ENCODE measurements at places on chromosomes 6 and 20.

DNA sequence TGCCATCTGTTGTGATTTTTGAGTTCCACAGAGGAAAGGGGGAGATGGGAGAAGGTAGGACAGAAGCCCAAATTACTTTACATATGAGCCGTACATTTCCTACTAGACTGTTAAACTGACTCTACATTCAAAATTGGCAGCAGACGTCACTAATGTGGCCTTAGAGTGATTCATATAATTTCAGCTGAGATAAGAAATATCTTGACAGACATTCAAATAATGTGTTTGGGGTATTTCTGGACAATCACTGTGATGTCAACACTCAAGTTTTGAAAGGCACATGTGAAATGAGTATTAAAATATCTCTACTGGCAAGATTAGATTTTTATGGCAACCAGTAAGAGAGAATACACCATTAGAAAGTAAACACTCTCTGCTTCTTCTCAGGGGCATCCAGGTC lies 104.0 kb downstream of the MTFR2 start:
- no peaks in the 10 kb centered on the region for H3K4me1 ChIP-seq
- H3K27me3 ChIP-seq = peaks cover 59% of the 10 kb centered on the region
- no peak overlapping the region for H3K27ac ChIP-seq
- no peaks in the 10 kb centered on the region for H3K36me3 ChIP-seq

- H3K4me3 ChIP-seq = no peak overlapping the region
- DNase-seq = no peak
Observed at GRCh38 chr6:50821441-50822077, 2.9 kb downstream of the TFAP2B start.

DNA sequence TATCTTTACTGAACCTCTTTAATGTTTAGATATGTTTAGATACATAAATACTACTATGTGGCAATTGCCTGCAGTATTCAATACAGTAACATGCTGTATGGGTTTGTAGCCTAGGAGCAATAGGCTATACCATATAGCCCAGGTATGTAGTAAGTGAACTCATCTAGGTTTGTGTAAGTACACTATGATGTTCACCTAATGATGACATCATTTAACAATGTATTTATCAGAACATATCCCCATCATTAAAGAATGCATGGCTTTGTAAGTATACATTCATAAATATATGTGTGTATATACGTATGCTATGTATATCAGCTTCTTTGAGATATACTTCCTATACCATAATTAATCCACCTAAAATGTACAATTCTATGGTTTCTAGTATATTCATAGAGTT lies 631.2 kb upstream of the MAN1A1 start:
- H3K4me3 ChIP-seq = no peak overlapping the region
- H3K4me1 ChIP-seq = no peaks in the 10 kb centered on the region
- no peaks in the 10 kb centered on the region for H3K27me3 ChIP-seq
- no peak for DNase-seq
- no peak overlapping the region for H3K27ac ChIP-seq

DNA sequence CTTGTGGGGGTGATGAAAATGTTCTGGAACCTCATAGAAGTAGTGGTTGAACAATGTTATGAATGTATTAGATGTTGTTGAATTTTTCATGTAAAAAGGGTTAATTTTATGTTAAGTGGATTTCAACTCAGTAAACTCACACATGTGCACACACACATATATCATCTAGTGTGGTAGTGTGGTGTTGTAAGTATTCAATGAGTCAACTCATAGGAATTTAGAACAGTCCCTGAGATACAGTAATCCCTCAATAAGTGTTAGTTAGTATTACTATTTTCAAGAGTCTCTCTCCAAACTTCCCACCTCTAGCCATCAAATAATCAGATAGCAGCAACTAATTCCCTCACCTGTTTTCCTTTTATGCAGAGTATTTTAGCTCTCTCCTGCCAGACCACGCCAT lies 563.1 kb upstream of the JARID2 start:
- H3K27ac ChIP-seq = no peak overlapping the region
- no peak for DNase-seq
- no peaks in the 10 kb centered on the region for H3K36me3 ChIP-seq
- no peaks in the 10 kb centered on the region for H3K27me3 ChIP-seq
- H3K4me1 ChIP-seq = peaks cover 6% of the 10 kb centered on the region
- no peak overlapping the region for H3K4me3 ChIP-seq

GRCh38 chr6:44590471-44590870 lies 203.0 kb downstream of the CDC5L start:
- no peak for DNase-seq
- no peak overlapping the region for H3K27ac ChIP-seq
- peaks cover 57% of the 10 kb centered on the region for H3K27me3 ChIP-seq
- H3K4me3 ChIP-seq = no peak overlapping the region
- no peaks in the 10 kb centered on the region for H3K36me3 ChIP-seq

DNA sequence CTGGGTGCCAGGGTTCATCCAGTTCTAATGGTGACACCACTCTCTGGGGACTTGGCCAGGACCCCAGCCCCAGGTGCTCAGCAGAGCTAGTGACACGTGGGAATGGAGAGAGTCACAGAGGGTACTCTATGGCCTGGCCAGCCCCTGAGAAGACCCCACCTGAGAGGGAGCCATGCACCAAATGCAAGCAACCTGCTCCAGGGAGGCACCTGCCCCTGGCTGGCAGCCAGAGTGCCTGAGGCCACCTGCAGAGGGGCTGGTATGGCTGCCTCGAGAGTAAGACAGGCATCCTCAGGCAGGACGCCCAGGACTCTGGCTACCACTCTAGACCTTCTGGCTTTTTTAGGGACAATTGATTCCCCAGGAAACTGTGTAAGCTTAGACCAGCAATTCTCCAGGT lies 38.6 kb upstream of the CST7 start:
- no peak overlapping the region for H3K27ac ChIP-seq
- H3K4me3 ChIP-seq = no peak overlapping the region
- H3K36me3 ChIP-seq = no peaks in the 10 kb centered on the region

DNA sequence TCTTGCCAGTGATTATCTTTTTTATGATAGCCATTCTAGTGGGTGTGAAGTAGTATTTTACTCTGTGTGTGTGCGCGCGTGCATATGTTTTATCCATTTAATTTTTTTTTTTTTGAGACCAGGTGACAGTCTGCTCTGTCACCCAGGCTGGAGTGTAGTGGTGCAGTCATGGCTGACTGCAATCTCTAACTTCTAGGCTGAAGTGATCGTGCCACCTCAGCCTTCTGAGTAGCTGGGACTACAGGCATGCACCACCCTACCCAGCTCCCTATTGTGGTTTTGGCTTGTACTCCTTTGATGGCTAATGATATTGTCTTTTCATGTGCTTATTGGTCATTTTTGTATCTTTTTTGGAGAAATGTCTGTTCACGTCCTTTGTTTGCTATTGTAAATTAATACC lies 33.3 kb downstream of the ITCH start:
- peaks cover 43% of the 10 kb centered on the region for H3K4me1 ChIP-seq
- no peak overlapping the region for H3K27ac ChIP-seq
- no peak for DNase-seq
- no peaks in the 10 kb centered on the region for H3K27me3 ChIP-seq

DNA sequence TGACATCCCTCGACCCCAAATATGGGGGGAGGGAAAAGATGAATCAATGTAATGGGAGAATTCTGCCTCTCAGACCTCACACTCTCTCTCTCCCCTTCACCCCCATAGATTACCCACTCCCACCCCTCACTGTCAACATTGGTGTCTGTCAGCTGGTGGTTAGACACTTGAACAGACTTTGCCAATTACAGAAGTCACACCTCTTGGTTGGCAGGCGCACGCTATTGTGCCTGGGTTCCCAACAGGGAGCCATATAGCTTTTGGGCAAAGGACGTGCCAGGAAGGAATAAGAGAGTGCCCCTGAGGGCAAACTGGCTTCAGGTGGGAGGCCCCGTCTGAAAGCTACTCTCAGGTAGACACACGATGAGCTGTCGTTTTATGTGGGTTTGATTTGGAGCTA lies 54.1 kb upstream of the FYN start:
- H3K4me3 ChIP-seq = no peak overlapping the region
- no peak overlapping the region for H3K27ac ChIP-seq
- H3K36me3 ChIP-seq = peaks cover 2% of the 10 kb centered on the region
- peaks cover 5% of the 10 kb centered on the region for H3K4me1 ChIP-seq
- H3K27me3 ChIP-seq = no peaks in the 10 kb centered on the region

DNA sequence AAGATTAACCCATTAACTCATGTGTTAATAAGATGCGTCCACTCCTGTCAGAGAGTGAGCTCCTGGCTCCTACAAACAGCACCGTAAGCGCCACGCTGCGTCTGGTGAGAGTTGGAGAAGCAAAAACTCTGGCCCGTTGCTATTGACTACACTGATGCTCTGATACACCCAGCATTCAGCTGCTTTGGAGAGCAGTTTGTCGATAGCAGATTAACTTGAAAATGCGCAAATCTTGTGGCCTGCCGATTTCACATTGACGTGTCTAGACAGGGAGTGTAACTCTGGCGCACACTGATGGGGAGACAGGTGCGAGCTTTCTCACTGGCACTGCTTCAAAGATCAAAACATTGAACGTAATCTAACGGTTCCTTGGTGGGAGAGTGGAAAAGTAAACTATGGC lies 151.7 kb upstream of the RPS6KA2 start:
- DNase-seq = no peak
- no peak overlapping the region for H3K27ac ChIP-seq
- peaks cover 4% of the 10 kb centered on the region for H3K36me3 ChIP-seq
- H3K4me1 ChIP-seq = peaks cover 6% of the 10 kb centered on the region
- H3K27me3 ChIP-seq = peaks cover 16% of the 10 kb centered on the region
- H3K4me3 ChIP-seq = no peak overlapping the region

DNA sequence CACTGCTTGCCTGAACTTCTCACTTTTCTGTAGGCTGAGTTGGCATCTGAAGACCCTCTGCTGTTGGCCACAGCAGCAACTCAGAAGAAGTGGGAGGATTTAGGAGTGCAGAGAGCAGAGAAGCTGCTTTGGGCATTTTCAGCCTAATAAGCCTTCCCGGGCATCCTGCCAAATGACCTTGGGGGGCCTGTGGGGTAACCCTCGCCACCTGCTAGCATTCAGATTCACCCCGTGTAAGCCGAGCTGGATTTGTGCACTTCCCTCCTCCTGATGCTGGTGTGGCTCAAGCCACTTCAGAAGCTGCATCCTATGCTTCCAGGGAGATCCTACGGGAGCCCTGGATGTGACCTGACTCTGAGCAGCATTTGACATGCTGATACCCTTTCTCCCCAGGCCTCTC lies 114.8 kb downstream of the LRFN2 start:
- peak overlapping the region; percentile 70 for H3K27ac ChIP-seq
- DNase-seq = no peak
- no peaks in the 10 kb centered on the region for H3K27me3 ChIP-seq
- H3K4me1 ChIP-seq = peaks cover 13% of the 10 kb centered on the region
- no peaks in the 10 kb centered on the region for H3K36me3 ChIP-seq

DNA sequence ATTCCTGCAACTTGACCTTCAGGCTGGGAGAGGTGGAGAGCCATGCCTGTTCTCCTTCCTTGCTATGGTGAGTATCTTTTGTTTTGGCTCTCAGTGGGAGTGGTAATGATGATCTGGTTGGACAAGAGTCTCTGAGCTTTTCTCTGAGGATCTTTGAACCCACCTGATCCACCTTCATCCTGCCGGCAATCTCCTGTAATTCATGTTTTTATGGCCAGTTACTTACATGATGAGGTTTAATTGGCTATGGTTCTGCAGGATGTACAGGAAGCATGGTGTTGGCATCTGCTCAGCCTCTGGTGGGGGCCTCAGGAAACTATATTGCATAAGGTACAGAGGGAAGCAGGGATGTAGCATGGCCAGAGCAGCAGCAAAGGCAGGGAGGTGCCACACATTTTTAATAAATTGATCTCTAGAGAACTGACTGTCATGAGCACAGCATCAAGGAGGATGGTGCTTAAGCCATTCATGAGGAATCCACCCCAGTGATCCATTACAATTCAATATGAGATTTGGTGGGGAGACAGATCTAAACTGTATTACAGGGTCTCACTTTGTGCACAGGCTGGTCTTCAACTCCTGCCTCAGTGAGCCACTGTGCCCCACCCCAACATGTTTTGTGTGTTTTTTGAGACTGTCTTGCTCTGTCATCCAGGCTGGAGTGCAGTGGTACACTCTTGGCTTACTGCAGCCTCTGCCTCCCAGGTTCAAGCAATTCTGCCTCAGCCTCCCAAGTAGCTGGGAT lies 10.0 kb downstream of the HSPA1B start:
- DNase-seq = no peak
- peak overlapping the region; percentile 99 for H3K27ac ChIP-seq
- peaks cover 68% of the 10 kb centered on the region for H3K36me3 ChIP-seq
- peak overlapping the region; percentile 91 for H3K4me3 ChIP-seq

- no peaks in the 10 kb centered on the region for H3K27me3 ChIP-seq
- H3K27ac ChIP-seq = no peak overlapping the region
- H3K36me3 ChIP-seq = peaks cover 12% of the 10 kb centered on the region
- peak; percentile 20 for DNase-seq
- H3K4me3 ChIP-seq = no peak overlapping the region
- H3K4me1 ChIP-seq = peaks cover 15% of the 10 kb centered on the region
Observed at GRCh38 chr20:37007898-37008649, 56.6 kb upstream of the SAMHD1 start.

DNA sequence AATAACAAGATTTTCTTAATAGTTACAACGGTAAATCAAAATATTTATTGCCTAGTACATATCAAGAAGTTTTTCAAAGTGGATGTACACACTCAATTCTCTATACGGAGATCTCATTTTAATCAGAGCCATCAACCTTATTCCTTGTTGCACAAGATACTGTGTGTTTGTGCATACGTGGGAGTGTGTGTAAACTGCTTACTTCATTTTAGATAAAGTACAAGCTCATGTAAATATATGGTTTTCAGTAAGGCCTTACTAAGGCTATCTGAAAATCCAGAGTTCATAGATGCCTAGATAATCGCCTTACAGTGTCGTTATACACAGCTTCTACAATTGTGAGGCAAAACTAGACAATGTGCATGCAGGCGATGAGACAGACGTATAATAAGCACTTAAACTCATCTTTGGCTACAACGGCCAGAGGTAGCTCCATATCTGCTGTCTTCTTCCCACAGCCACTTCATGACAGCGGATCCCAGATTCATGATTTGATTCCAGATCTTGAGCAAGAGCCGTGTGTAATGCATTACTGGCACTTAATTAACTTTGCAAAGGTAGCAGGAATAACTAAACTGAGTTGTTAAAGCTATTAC lies 2.5 kb downstream of the PERP start:
- peaks cover 7% of the 10 kb centered on the region for H3K36me3 ChIP-seq
- peaks cover 26% of the 10 kb centered on the region for H3K4me1 ChIP-seq
- H3K27ac ChIP-seq = no peak overlapping the region

DNA sequence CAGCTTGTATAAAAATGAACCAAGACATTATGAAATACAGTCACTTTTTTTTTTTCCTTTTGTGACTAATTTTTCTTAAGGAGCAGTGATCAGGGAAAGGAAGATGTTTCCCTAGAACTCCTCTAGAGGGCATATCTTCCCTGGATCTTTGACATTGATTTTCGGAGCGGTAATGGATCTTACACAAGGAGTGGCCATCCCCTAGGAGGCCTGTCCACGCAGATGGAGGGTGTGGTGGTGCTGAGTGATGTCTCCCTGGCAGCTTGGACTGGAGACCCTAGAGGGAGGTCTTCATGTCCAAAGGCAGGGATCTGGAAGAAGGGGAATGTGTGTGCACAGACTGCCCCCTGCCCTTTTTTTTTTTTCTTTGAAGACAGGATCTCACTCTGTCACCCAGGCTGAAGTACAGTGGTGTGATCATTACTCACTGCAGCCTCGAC lies 7.0 kb upstream of the KIFC1 start:
- no peak overlapping the region for H3K27ac ChIP-seq
- H3K36me3 ChIP-seq = no peaks in the 10 kb centered on the region
- no peaks in the 10 kb centered on the region for H3K27me3 ChIP-seq
- H3K4me3 ChIP-seq = no peak overlapping the region
- H3K4me1 ChIP-seq = peaks cover 4% of the 10 kb centered on the region
- no peak for DNase-seq

GRCh38 chr20:48705240-48706115 lies 122.3 kb downstream of the PREX1 start:
- peaks cover 59% of the 10 kb centered on the region for H3K4me1 ChIP-seq
- H3K36me3 ChIP-seq = peaks cover 59% of the 10 kb centered on the region
- no peak overlapping the region for H3K4me3 ChIP-seq
- peak overlapping the region; percentile 88 for H3K27ac ChIP-seq
- no peaks in the 10 kb centered on the region for H3K27me3 ChIP-seq
